ENCODE measurements at places on chromosomes 1 and 21.
A peak's percentile ranks its signal among the peaks of the same experiment; 100 is the strongest.

DNA sequence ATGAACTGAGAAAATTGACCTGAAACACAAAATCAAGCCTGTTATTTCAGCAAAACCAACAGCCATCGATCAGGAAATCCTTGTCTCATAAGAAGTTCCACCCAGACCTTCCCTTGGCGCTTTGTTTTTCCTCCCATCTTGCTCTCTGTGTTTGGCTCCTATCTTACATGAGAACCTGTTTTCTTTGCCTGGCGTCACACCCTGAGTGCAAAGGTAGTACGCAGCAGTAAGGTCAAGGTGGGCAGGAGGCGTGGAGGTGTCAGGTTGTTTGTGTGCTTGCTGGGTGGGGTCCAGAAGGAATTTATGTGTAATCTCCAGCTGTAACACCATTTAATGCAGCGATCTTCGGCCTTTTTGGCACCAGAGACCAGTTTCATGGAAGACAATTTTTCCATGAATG is 50.5 kb downstream of the C1orf21 start:
- no peak for DNase-seq

- DNase-seq = peak; percentile 96
These were observed at the start of gene STPG1 for GRCh38 chr1:24413350-24414163. Gene STPG1, minus strand, starts transcription at chr1:24413782. Its CDS starts 12,394 bp downstream, at chr1:24401388.

- no peak for DNase-seq
These were observed 626.5 kb downstream of the NCAM2 start for GRCh38 chr21:21624674-21625073.

DNA sequence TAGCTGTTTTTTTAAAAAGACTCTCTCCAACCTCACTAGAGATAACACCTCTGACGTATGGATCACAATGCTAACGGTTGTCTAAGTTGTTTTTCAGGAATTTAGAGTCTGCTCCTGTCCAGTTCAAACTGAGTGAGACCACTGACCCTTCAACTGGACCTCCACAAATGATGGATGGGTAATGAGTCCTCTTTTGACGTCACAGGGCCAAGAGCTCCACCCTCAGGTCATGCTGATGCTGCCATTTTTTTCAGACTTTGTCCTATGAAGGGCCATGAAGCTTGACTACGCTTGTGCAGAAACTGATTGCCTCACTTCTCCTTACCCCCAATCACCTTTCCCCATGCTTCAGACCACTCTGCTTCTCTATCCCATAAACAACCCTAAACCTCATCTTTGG is 16.6 kb downstream of the GRIK3 start:
- no peak for DNase-seq

GRCh38 chr1:42340901-42341300 is 5.9 kb upstream of the FOXJ3 start:
- DNase-seq = no peak

DNA sequence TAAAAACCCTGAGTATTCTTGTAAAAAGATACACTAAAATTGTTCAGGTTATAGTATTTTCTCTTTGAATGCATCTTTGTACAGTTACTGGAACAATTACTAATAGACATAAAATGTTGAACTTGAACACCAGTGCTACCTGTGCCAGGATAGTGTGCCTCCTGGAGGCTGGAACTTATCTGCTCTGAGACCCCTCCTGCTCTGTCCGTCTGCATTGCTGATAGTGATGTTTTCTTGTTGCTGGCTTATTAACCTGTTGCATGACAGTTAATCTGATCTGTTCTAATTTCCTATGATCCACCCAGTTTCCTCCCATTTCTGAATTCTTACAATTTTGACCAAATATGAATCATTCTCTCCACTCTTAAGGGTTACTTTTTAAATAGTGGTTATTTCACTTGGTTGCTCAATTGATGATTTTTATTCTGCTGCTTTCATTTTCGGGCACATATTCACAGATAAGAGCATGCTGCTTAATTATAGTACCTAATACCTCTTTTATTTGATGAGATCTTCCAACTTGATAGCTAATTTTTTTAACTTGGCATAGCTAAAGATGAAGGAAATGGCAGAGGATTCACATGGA is 101.4 kb downstream of the CC2D1B start:
- no peak for DNase-seq
